ENCODE measurements at places on chromosomes 7 and 10. TPM values are rescaled to one million over a fixed set of nuclear protein-coding genes. Genes with fewer than 3 reads are reported as not detected.
A peak's percentile ranks its signal among the peaks of the same experiment; 100 is the strongest.

GRCh38 chr10:74923556-74923955 is 97.2 kb downstream of the KAT6B start:
- no peak overlapping the region for H3K4me3 ChIP-seq
- H3K27me3 ChIP-seq = no peaks in the 10 kb centered on the region
- peaks cover 9% of the 10 kb centered on the region for H3K36me3 ChIP-seq
- DNase-seq = peak; percentile 20
- H3K4me1 ChIP-seq = peaks cover 39% of the 10 kb centered on the region

The GPR26 gene
- total RNA-seq = not detected

GRCh38 chr7:128697302-128697905 is 25.3 kb downstream of the GARIN1A start:
- peak overlapping the region; percentile 64 for H3K4me3 ChIP-seq
- H3K27ac ChIP-seq = no peak overlapping the region
- peaks cover 6% of the 10 kb centered on the region for H3K4me1 ChIP-seq
- H3K27me3 ChIP-seq = peaks cover 44% of the 10 kb centered on the region
- no peaks in the 10 kb centered on the region for H3K36me3 ChIP-seq

DNA sequence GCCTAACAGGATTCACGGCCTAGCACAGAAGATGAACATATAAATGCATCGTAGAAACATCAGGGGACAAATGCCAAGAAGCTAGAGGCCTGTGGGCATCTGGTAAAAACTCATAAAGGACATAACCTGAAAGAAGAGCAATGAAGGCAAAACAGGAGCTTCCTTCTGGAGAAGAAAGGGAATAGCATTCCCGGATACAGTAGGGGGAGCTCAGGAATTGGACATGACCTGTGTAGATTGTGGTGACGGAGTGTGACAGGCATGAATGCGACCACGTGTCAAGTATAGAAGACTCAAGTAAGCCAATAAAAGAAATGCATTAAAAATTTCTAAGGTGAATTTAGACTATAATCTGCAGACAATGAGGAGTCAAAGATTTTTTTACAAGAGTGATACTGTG is 270.1 kb downstream of the AGMO start:
- DNase-seq = no peak
- H3K27me3 ChIP-seq = no peaks in the 10 kb centered on the region
- H3K27ac ChIP-seq = no peak overlapping the region
- H3K4me3 ChIP-seq = no peak overlapping the region
- H3K36me3 ChIP-seq = no peaks in the 10 kb centered on the region
- no peaks in the 10 kb centered on the region for H3K4me1 ChIP-seq

DNA sequence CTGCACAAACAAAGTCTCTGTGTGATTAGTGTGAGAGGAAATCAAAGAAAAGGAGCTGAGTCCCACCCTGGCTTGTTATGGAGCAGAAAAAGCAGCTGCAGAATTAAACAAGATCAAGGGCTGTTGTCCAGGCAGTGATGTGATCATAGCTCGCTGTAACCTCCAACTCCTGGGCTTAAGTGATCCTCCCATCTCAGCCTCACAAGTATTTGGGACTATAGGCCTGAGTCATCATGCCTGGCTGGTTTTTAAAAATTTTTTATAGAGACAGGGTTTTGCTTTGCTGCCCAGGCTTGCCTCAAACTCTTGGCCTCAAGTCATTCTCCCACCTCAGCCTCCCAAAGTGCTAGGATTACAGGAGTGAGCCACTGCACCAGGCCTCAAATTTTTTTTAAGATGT is 88.9 kb downstream of the IPMK start:
- no peak overlapping the region for H3K27ac ChIP-seq
- no peaks in the 10 kb centered on the region for H3K36me3 ChIP-seq
- H3K4me3 ChIP-seq = no peak overlapping the region
- no peak for DNase-seq

GRCh38 chr7:141701489-141702046 is 398 bp downstream of the DENND11 start:
- H3K4me3 ChIP-seq = peak overlapping the region; percentile 79
- peak; percentile 79 for DNase-seq
- peaks cover 2% of the 10 kb centered on the region for H3K27me3 ChIP-seq
- peaks cover 47% of the 10 kb centered on the region for H3K4me1 ChIP-seq
- peaks cover 3% of the 10 kb centered on the region for H3K36me3 ChIP-seq
- H3K27ac ChIP-seq = no peak overlapping the region

DNA sequence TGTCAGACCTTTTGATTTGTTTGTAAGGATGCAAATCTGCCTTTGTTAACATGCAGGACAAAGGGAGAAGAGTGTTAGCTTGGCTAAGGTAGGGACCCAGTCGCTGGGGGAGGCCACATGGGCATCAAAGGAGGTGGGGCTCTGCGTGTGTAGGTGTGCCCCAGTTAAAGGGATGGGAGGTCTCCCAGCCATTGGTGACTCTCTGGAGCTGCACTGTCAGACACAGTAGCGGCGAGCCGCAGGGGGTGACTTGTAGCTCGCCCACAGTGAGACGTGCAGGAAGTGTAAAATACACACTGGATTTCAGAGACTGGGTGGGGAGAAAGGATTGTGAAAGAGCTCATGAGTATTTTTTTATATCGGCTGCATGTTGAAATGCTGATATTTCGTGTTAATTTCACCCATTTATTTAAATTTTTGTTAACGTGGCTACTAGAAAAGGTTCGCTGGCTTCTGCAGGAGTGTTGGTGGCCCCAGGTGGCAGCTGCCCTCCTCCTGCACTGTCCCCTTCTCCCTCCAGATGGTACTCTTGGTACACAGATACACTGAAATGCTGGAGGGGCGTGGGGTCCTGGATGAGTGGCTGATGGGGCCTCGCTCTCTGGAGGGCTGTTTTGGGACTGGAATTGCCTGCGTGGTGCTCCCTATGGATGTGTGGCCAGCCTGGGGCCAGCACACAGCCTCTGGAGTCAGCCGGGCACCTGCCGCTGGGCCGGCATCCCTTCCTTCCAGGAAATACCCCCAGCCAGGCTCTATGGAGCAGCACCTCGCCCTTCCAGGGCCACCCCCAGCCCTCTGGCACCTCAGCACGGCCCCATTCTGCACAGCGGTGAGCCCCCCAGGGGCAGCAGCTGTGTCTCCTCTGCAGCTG is 59.2 kb downstream of the LHPP start:
- no peak for DNase-seq
- H3K27ac ChIP-seq = no peak overlapping the region
- no peaks in the 10 kb centered on the region for H3K4me1 ChIP-seq
- peaks cover 8% of the 10 kb centered on the region for H3K36me3 ChIP-seq

GRCh38 chr10:70090951-70091350 is 38.3 kb downstream of the MACROH2A2 start:
- DNase-seq = no peak
- H3K27me3 ChIP-seq = no peaks in the 10 kb centered on the region
- peaks cover 34% of the 10 kb centered on the region for H3K4me1 ChIP-seq
- no peak overlapping the region for H3K4me3 ChIP-seq

DNA sequence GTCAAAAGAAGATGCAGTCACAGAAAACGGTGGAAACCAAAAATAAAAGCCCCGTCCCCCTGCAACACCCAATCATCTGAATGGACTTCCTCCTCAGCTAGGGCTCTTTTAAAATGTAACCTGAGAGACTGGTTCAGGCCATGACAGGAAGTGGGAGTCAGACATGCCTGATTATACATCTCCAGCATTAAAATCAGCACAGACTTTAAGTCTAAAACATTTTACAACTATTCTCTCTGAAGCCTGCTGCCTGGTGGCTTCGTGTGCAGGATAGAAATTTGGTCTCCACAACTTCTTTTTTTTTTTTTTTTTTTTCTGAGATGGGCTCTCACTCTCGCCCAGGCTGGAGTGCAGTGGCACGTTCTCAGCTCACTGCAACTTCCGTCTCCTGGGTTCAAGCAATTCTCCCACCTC is 30.3 kb downstream of the HACD1 start:
- H3K27ac ChIP-seq = no peak overlapping the region
- no peak for DNase-seq
- no peak overlapping the region for H3K4me3 ChIP-seq
- peaks cover 5% of the 10 kb centered on the region for H3K27me3 ChIP-seq

GRCh38 chr10:70939441-70940003 is 51.2 kb upstream of the PCBD1 start:
- no peaks in the 10 kb centered on the region for H3K36me3 ChIP-seq
- H3K4me3 ChIP-seq = no peak overlapping the region
- no peaks in the 10 kb centered on the region for H3K4me1 ChIP-seq
- peaks cover 3% of the 10 kb centered on the region for H3K27me3 ChIP-seq

- H3K4me1 ChIP-seq = peaks cover 42% of the 10 kb centered on the region
- no peaks in the 10 kb centered on the region for H3K36me3 ChIP-seq
- no peaks in the 10 kb centered on the region for H3K27me3 ChIP-seq
- DNase-seq = peak; percentile 8
- H3K27ac ChIP-seq = no peak overlapping the region
- H3K4me3 ChIP-seq = no peak overlapping the region
Observed at GRCh38 chr10:46267132-46267985, 19.4 kb upstream of the ANTXRL start.

DNA sequence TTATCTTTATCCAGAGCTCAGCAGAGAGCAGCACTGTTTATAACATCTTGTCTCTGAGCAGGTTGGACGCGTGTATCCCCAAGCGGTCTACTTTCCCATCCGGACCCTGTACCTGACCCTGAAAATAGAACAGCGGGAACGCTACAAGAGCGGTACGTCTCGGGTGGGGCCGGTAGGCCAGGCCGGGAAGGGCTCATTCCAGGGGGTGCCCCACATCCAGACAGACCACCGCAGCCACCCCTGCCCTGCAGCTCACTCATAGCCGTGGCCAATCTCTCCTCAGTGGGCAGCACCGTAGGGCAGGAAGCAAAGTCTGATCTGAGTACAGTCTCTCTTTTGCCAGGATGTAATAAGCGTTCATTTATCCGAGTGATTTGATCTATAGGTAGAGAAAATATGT is 113.7 kb downstream of the TRRAP start:
- H3K4me3 ChIP-seq = no peak overlapping the region
- H3K27me3 ChIP-seq = no peaks in the 10 kb centered on the region
- H3K4me1 ChIP-seq = peaks cover 9% of the 10 kb centered on the region
- H3K36me3 ChIP-seq = peaks cover 62% of the 10 kb centered on the region
- H3K27ac ChIP-seq = no peak overlapping the region
- DNase-seq = no peak

- no peaks in the 10 kb centered on the region for H3K4me1 ChIP-seq
- no peak overlapping the region for H3K4me3 ChIP-seq
- no peak for DNase-seq
- H3K27me3 ChIP-seq = peaks cover 3% of the 10 kb centered on the region
- H3K36me3 ChIP-seq = no peaks in the 10 kb centered on the region
- H3K27ac ChIP-seq = no peak overlapping the region
Observed at GRCh38 chr7:47381134-47381495, 200.8 kb downstream of the TNS3 start.

GRCh38 chr7:120274899-120275298 is 1.9 kb downstream of the KCND2 start:
- H3K36me3 ChIP-seq = no peaks in the 10 kb centered on the region
- peaks cover 12% of the 10 kb centered on the region for H3K4me1 ChIP-seq
- no peak overlapping the region for H3K4me3 ChIP-seq
- no peak for DNase-seq
- H3K27me3 ChIP-seq = peaks cover 23% of the 10 kb centered on the region

The TLL2 gene
- not detected for total RNA-seq

The SLC13A1 gene
- not detected for total RNA-seq

The IFIT3 gene
- total RNA-seq = 15.2 TPM

The EVX1 gene
- not detected for total RNA-seq

- H3K4me3 ChIP-seq = no peak overlapping the region
- no peak overlapping the region for H3K27ac ChIP-seq
- H3K36me3 ChIP-seq = no peaks in the 10 kb centered on the region
- H3K27me3 ChIP-seq = no peaks in the 10 kb centered on the region
- H3K4me1 ChIP-seq = no peaks in the 10 kb centered on the region
Observed at GRCh38 chr10:18438361-18439126, 212.8 kb downstream of the NSUN6 start.

- no peak for DNase-seq
- H3K36me3 ChIP-seq = no peaks in the 10 kb centered on the region
- no peak overlapping the region for H3K4me3 ChIP-seq
- no peak overlapping the region for H3K27ac ChIP-seq
Observed at GRCh38 chr10:1661416-1661815, 75.9 kb downstream of the ADARB2 start.

The KCNIP2 gene
- 1.4 TPM for total RNA-seq

DNA sequence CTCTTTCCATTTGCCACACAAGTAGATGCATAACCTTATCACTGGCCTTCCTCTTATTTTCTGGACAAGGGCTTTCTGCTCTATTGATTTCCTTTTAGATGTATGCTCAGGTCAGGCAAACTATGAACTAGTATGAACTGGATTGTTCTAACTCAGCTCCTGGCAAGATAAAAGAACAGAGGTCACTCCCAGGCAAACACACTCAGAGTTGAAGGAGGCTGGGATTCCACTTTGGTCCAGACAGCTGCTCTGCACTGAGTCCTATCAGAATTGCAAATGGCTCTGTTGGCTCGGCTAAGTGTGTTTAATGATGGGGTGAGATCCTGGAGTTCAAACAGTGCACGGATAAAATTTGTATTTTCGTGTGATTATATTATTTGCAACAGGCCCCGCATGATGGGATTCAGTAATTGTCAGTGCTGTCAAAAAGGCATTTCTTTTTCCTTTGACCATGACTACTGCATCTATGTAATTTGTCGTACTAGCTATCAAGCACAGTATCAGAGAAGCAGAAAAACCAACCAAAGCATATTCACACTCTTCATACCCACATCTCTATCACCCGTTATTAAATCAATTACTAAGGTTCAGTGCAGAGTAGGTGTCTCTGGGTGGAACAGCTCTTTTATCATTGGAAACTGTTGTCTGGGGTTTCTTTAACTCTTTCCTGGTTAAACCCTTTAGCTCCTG is 288.1 kb upstream of the PRKCQ start:
- no peaks in the 10 kb centered on the region for H3K36me3 ChIP-seq
- no peak for DNase-seq
- no peak overlapping the region for H3K27ac ChIP-seq

DNA sequence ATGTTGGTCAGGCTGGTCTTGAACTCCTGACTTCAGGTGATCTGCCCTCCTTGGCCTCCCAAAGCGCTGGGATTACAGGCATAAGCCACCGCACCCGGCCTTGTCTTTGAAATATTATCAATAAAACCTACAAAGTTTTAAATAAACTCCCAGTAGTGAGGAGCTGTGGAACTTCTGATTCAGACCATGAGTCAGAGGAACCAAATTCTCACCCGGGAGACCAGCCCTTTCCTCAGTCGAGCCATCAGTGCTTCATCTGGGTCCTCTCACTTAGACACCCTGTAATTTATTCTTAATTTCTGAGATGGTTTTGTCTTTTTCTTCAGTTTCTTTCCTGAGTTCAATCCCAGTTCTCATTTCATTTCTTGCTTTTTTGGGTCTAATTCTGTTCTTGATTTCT is 68.6 kb downstream of the DYNC2I1 start:
- no peaks in the 10 kb centered on the region for H3K4me1 ChIP-seq
- H3K36me3 ChIP-seq = peaks cover 44% of the 10 kb centered on the region
- no peaks in the 10 kb centered on the region for H3K27me3 ChIP-seq
- H3K27ac ChIP-seq = no peak overlapping the region
- no peak overlapping the region for H3K4me3 ChIP-seq

DNA sequence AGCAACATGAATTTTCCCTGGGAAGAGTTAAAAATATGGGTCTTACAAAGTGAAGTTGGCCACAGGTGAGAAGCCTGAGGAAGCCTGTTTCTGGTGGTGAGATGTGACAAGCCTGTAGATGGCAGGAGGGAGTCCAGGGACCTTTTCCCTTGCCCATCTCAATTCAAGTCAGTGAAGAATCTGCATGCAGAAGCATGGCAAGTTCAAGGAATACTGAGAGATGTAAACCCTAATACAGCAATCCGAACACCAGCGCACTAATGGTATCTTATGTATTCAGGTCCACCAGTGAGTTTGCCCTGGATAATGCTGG is 73.6 kb downstream of the RHOBTB1 start:
- H3K27me3 ChIP-seq = peaks cover 8% of the 10 kb centered on the region
- no peak for DNase-seq
- H3K27ac ChIP-seq = no peak overlapping the region
- H3K4me3 ChIP-seq = no peak overlapping the region
- no peaks in the 10 kb centered on the region for H3K4me1 ChIP-seq
- H3K36me3 ChIP-seq = no peaks in the 10 kb centered on the region

GRCh38 chr7:108408296-108408991 is 47.8 kb downstream of the NRCAM start:
- H3K4me3 ChIP-seq = no peak overlapping the region
- no peak for DNase-seq
- no peaks in the 10 kb centered on the region for H3K4me1 ChIP-seq
- no peaks in the 10 kb centered on the region for H3K36me3 ChIP-seq
